ENCODE measurements at places on chromosomes 7 and 10.
A peak's percentile ranks its signal among the peaks of the same experiment; 100 is the strongest.

DNA sequence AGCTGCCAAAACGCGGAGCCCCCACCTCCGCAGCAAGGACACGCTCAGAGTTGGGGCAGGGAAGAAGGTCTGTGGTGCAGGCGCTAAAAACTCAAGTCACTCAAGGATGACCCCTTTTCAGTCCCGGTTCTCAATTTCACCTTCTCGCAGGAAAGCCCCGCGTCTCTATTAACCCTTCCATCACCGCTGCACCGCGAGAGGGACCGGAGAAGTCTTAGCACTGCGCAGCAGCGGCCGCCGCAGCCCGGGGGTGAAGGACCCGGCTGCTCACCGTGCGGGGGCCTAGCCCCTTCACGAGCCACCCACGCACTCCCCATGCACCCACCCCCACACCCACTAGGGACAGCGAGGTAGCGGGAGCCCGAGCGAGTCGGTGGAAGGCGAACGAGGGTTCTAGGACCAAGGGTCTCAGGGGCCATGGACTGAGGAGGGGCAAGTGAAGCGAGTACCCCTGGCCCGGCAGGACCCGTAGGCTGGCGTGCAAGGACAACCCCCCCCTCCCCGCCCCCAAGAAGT is 162.9 kb downstream of the SH3PXD2A start:
- DNase-seq: no peak

GRCh38 chr7:128081808-128082207 is 50.6 kb upstream of the LRRC4 start:
- no peak for DNase-seq

DNA sequence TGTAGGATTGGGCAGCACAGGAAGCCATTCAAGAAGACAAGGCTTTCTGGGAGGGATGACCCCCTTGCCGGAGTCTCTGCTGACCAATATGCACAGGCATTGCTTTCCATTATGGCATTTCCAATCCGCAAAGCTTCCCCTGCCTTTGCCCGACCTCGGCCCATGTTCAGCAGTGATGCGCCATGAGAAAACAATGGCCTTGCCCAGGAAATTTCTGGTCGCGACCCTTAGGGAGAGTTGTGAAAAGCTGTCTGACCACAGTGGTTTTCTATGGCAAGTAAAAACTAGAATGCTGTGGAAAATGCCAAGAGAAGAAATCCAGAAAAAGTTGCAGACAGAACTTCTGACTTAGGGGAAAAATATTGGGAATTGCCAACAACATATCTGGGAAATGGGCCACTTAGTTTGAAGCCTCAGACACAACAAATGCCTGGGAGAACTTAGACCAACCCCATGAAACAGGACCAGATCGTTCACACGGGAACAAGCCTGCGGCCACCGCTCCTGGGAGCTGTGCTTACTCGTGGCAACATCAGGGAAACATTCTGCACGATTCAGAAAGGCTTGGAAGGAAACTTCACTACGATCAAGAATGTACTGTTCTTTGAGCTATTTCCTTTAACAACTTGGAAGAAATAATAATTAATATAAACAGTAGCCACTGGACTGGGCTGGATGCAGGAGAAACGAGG is 512.4 kb downstream of the TNS3 start:
- DNase-seq: no peak

DNA sequence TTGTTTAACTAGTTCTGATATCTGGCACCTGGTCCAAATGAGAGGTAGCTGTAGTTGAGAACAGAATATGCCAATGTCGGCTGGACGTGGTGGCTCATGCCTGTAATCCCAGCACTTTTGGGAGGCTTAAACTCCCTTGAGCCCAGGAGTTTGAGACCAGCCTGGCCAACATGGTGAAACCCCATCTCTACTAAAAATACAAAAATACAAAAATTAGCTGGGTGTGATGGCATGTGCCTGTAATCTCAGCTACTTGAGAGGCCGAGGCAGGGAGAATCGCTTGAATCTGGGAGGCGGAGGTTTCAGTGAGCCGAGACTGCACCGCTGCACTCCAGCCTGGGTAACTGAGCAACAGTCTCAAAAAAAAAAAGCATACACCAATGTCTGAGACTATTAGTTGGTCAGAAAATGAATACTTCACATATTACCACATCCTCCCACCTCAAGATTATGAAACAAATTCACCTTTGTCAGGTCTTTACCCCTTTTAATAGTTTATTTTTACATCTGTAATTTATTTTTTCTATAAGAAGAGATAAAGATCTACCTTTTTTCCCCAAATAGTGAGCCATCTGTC is 38.8 kb downstream of the EPC1 start:
- DNase-seq: no peak

DNA sequence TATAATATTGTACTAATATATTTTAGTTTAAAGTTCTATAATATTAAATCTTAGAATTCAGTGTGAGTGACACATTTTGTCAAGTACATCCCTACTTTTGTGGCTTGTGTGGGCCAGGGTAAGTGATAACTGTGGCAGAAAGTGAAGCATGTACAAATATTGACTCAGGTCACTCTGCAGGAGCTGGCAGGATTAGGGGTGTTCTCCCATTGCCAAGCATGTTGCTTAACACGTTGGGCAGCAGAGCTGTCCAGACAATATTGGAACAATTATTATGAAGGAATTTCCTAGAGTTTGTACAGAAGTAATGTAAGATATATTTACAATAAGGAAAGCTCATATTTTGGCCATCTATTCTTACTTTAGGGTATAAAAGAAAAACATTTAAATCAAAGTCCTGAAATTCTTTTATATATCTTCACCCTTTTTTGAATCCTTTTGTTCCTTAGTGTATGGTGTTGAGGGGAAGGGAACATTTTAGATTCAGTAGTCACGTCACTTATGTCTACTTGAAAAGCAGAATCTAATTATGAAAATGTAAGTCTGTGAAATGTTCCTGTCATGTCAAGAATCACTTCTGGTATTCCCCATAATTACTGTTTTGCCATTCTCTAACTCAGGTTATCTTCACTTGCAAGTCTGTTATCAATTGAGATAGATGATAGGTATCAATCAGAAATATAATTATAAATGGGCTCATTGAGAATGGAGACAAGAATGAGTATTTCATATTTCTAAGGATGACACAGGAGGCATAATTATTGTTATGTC is 4.0 kb downstream of the HDAC9 start:
- no peak for DNase-seq

GRCh38 chr10:30038781-30039536 is 20.4 kb downstream of the JCAD start:
- no peak for DNase-seq

DNA sequence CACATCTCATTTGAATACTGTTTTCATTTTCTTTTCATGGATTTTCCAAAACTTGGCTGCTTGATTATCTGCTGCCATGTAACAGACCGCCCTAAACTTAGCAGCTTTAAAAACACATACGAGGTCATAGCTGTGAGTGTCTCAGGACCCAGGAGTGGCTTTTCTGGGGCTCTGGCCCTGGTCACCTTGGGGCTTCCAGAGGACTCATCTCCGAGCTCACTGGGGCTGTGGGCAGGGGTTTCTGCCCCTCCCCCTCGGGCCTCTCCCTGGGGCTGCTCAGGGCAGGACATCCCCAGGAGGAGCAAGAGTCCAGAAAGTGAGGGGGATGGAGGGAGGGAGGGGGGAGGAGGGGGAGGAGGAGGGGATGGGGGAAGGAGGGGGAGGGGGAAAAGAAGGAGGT is 77.0 kb downstream of the NKX6-2 start:
- DNase-seq: no peak

DNA sequence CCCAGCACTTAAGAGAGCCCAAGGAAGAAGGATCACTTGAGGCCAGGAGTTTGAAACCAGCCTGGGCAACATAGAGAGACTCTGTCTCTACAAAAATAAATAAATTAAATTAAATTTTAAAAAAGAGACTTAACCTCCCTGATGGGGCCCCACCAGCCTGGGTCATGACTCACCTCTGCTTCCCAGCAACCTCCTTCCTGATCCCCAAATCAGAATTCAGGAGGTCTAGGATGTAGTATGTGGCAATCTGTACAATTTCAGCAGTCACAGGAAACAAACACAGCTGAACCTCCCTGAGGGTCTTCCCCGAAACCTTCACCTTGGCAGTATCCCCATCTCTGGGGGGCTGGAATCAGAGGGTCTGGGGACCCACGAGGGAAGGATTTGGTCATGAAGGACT is 9.7 kb upstream of the PPP1R35 start:
- no peak for DNase-seq

DNA sequence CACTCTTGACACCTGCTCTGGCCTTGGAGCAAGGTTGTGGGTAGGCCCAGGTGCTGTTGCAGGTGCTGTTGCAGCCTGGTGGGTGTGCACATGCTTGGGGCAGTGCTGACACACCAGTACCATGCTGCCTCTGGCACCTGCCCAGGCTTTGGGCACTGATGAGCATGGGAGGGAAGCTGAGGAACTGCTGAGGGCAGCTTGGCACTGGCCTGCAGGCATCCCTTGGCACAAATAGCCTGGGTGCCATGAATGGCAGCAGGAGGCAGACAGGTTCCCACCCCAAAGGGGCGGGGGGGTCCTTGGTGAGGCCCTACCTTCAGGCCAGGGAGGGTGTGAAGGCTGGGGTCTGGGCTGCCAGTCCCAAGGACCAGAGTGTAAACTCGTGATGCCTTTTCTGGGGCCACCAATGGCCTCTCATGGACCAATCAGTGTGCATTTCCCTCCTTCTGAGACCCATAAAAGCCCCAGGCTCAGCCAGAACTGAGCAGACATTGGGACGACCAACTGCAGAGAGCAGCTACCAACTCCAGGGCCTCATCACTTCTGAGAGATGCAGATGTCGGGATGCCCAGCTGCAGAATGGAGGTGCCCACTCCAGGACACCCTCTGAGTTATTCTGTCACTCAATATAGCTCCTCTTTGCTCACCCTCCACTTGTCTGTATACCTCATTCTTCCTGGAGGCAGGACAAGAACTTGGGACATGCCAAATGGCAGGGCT is 547.4 kb downstream of the ZWINT start:
- DNase-seq: no peak

- no peak for DNase-seq
Observed at GRCh38 chr7:157012113-157012547, 1.7 kb upstream of the MNX1 start.

- no peak for DNase-seq
Observed at GRCh38 chr7:111256391-111256790, 165.5 kb downstream of the LRRN3 start.

DNA sequence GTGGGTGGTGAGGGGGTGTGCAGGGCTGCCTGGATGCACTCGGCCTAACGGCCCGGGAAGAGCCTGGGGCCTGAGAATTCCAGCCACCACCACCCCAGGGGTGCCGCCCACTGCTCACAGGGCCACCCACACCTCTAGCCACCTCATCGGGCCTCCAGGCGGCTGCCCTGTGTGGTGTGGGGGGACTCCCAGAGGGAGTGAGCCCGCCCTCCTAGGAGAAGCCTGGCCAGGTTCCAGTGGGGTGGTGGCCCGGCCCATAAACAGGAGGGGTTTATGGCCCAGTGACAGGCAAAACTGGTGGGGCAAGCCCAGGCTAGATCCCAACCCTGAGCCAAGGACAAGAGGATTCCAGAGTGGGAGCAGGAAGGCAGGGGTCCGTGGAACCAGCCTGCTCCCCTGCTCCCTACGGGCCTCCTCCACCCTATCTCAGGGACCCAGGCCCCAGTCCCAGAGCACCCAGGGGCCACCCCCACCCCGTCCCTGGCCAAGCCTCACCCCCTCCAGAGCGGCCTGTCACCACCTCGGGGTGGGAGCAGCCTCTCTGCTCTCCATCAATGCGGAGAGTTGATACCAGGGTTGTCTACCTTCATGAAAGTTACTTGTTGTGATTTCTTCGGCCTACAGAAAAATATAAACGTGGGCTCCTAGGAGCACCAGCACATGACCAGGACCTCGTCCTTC is 20.2 kb upstream of the PDGFA start:
- DNase-seq: no peak

GRCh38 chr10:102641880-102642735 is 2.2 kb upstream of the TRIM8 start:
- DNase-seq: peak; percentile 98

- peak; percentile 23 for DNase-seq
Observed at GRCh38 chr10:50622706-50623662, 772 bp downstream of the SGMS1 start.

DNA sequence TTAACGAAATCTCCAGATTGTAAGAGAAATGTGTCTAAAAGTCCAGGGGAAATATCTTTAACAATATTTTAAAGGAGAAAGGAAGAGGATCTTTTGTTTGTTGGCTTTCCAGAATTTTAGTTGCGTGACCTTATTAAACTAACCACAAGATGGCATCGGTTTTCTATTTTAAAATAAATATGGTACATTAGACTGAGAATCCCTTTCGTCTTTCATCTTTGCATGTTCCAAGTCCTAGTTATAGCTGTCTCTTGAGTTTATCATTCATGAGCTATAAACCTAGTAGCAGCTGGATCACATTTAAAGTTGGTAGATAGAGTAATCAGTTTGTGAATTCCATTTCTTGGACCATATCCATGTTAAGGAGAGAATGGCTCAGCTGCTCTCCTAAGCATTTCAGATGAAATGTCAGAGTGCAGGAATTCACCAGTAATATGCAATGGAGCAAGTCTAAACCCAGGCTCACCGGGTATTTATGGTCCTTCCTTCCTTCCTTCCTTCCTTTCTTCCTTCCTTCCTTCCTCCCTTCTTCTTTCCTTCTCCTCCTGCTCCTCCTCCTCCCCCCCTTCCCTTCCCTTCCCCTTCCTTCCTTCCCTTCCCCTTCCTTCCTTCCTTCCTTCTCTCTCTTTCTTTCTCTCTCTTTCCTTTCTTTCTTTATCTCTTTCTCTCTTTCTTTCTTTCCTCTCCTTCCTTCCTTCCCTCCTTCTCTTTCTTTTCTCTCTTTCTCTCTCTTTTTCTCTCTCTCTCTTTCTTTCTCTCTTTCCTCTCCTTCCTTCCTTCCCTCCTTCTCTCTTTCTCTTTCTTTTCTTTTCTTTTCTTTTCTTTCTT is 57.8 kb upstream of the RAB18 start:
- DNase-seq: no peak

DNA sequence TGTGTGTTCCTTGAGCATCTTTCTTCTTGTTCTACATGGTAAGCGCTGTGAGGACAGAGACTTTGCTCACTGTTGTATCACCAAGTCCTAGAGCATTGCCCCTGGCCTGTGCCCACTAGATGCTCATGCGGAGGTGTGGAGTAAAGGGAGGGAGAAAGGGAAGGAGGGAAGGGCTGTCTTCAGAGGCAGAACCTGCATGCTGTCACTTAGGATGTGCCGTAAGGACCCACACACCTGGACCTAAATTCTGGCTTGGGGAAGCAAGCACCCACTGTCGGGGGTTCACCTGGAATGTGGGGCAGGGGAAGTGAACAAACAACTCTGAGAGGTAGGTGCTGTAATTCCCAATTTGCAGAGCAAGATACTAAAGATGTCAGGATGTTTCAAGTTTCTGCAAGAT is 129.5 kb downstream of the PTPN20 start:
- DNase-seq: no peak
